ENCODE measurements at places on chromosomes 2 and 18. TPM values are rescaled to one million over a fixed set of nuclear protein-coding genes. Genes with fewer than 3 reads are reported as not detected.

DNA sequence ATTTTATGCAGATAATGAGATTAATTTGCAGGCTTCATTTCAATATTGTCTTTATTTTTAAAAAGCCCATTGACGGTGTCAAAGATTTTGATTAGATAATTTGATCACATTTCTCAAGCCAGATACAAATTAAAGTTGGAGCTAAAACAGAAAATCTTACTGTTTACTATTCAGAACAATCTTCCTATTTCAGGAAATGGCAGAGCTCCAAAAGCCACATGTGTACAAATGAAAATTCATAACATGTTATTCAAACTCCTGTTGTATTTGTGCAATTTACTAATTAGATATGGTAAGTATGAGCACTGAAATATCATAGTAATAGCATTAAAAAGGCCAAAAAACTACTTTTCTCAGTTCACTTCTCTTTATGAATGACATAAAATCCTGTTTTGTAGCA lies 682.9 kb downstream of the KCNJ3 start:
- DNase-seq: no peak
- no peaks in the 10 kb centered on the region for H3K27me3 ChIP-seq
- H3K4me3 ChIP-seq: no peak overlapping the region
- no peaks in the 10 kb centered on the region for H3K36me3 ChIP-seq
- no peaks in the 10 kb centered on the region for H3K4me1 ChIP-seq

- H3K4me1 ChIP-seq: no peaks in the 10 kb centered on the region
- no peak overlapping the region for H3K27ac ChIP-seq
- no peaks in the 10 kb centered on the region for H3K27me3 ChIP-seq
- no peaks in the 10 kb centered on the region for H3K36me3 ChIP-seq
- H3K4me3 ChIP-seq: no peak overlapping the region
Measured at GRCh38 chr2:99554871-99555270, 65.1 kb upstream of the REV1 start.

Gene KIF5C
- 6.2 TPM for total RNA-seq

- no peaks in the 10 kb centered on the region for H3K4me1 ChIP-seq
- no peak overlapping the region for H3K4me3 ChIP-seq
- no peaks in the 10 kb centered on the region for H3K27me3 ChIP-seq
- DNase-seq: no peak
- no peaks in the 10 kb centered on the region for H3K36me3 ChIP-seq
Measured at GRCh38 chr18:65567372-65567771, 183.4 kb upstream of the CDH7 start.

DNA sequence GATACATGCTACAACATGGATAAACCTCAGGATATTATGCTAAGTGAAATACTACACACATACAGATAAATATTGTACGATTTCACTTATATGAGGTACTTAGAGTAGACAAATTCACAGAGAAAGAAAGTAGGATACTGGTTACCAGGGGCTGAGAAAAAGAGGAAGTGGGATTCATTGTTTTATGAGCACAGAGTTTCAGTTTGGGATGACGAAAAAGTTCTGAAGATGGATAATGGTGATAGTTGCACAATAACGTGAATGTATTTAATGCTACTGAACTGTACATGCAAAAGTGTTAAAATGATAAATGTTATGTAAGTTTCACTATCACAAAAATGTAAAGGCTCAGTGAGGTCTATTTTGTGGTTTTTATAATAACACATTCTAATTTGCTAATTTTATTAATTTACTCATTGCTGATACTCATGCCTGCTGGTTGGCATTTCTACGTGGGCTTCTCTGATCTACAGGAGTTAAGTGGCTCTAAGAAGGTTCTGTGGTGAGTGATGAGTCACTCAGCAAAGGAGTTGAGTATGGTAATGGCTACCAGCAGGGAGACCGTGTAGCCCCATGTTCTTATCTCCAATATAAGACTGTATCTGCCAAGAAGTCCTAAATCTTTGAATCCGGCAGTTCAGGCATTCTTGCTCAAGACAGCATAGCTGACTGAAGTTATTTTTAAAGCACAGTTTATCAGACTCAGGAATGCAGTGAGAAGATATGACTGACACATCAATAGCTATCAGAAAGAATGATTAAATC lies 41.1 kb downstream of the UPP2 start:
- H3K4me1 ChIP-seq: no peaks in the 10 kb centered on the region
- H3K27ac ChIP-seq: no peak overlapping the region
- H3K36me3 ChIP-seq: no peaks in the 10 kb centered on the region
- no peaks in the 10 kb centered on the region for H3K27me3 ChIP-seq
- no peak overlapping the region for H3K4me3 ChIP-seq

Gene DES
- 182 TPM for total RNA-seq

GRCh38 chr2:186757009-186757408 lies 63.1 kb downstream of the FAM171B start:
- H3K4me1 ChIP-seq: no peaks in the 10 kb centered on the region
- no peak for DNase-seq
- H3K27me3 ChIP-seq: no peaks in the 10 kb centered on the region
- no peaks in the 10 kb centered on the region for H3K36me3 ChIP-seq

GRCh38 chr2:42906557-42907411 lies 114.4 kb upstream of the HAAO start:
- H3K36me3 ChIP-seq: no peaks in the 10 kb centered on the region
- H3K4me3 ChIP-seq: no peak overlapping the region
- no peak for DNase-seq
- peaks cover 37% of the 10 kb centered on the region for H3K4me1 ChIP-seq

DNA sequence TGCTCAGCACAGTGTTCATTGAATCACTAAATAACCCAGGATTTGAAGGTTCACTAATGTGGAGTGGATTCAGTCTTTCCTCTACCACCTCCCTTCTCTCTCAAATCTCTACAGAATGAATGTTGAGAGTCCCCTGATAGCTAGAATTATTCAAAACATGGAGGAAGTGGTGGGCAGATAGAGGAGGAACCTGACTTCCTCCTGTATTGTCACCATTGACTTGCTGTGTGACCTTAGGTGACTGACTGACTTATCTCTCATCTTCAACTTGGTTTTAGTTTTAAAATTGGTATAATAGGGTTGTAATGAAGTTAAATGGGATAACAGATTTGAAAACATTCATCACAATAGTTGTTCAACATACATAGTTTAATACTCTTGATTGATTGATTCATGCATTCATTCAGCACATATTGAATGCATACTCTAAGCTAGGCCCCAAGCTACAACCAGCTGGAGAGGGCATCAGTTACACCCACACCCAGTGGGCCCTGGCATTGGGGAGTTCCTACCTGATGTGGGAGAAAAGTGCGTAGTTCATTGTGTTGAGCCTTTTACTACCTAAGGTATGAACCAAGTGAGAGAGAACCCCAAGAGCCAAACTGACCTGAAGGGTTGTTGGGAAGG lies 96.0 kb downstream of the WDR7 start:
- peaks cover 6% of the 10 kb centered on the region for H3K36me3 ChIP-seq
- no peak for DNase-seq
- H3K27me3 ChIP-seq: no peaks in the 10 kb centered on the region
- H3K4me1 ChIP-seq: no peaks in the 10 kb centered on the region
- no peak overlapping the region for H3K27ac ChIP-seq

GRCh38 chr2:53460347-53460746 lies 307.3 kb upstream of the CHAC2 start:
- DNase-seq: no peak
- no peak overlapping the region for H3K27ac ChIP-seq
- H3K36me3 ChIP-seq: no peaks in the 10 kb centered on the region
- H3K27me3 ChIP-seq: no peaks in the 10 kb centered on the region
- H3K4me1 ChIP-seq: no peaks in the 10 kb centered on the region

Gene NTSR2
- not detected for total RNA-seq

- H3K27ac ChIP-seq: no peak overlapping the region
- H3K4me3 ChIP-seq: no peak overlapping the region
- no peaks in the 10 kb centered on the region for H3K27me3 ChIP-seq
Measured at GRCh38 chr2:119475857-119476244, 44.2 kb downstream of the TMEM37 start.

Gene SERPINB12
- 0.32 TPM for total RNA-seq

GRCh38 chr2:101518578-101519492 lies 43.9 kb upstream of the RFX8 start:
- H3K36me3 ChIP-seq: no peaks in the 10 kb centered on the region
- no peak for DNase-seq
- H3K27me3 ChIP-seq: no peaks in the 10 kb centered on the region
- H3K4me3 ChIP-seq: no peak overlapping the region
- no peak overlapping the region for H3K27ac ChIP-seq
- H3K4me1 ChIP-seq: no peaks in the 10 kb centered on the region

- H3K4me1 ChIP-seq: no peaks in the 10 kb centered on the region
- peak overlapping the region; percentile 85 for H3K27ac ChIP-seq
- no peaks in the 10 kb centered on the region for H3K36me3 ChIP-seq
- DNase-seq: no peak
Measured at GRCh38 chr2:10078704-10079265, 1.4 kb downstream of the CYS1 start.

DNA sequence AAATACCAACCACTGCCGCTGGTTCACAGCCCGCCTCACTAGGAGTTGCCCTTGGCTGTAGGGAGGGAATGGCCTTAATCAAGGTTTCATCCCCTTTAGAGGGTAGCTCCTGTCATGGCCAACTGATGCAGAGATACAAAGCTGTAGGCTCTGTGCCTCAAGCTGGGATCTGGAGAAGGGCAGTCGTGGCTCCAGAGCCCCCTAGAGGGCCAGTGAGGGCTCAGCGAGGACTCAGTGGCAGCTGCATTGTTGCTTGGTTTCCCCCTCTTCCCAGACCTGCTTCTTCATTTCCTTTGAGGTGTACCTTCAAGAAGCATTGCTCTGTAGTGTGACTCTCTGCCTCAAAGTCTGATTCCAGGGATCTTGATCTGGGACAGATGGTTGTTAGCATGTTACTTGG lies 302.1 kb downstream of the LPIN1 start:
- DNase-seq: no peak
- no peak overlapping the region for H3K27ac ChIP-seq
- no peaks in the 10 kb centered on the region for H3K4me1 ChIP-seq
- no peaks in the 10 kb centered on the region for H3K27me3 ChIP-seq
- no peak overlapping the region for H3K4me3 ChIP-seq

Gene CHRNG
- total RNA-seq: not detected

GRCh38 chr18:74803117-74803516 lies 205.4 kb downstream of the ZNF407 start:
- H3K4me1 ChIP-seq: no peaks in the 10 kb centered on the region
- no peaks in the 10 kb centered on the region for H3K27me3 ChIP-seq
- no peak for DNase-seq
- no peak overlapping the region for H3K4me3 ChIP-seq
- no peak overlapping the region for H3K27ac ChIP-seq
- no peaks in the 10 kb centered on the region for H3K36me3 ChIP-seq

GRCh38 chr2:147149575-147150240 lies 695.1 kb upstream of the ACVR2A start:
- no peaks in the 10 kb centered on the region for H3K4me1 ChIP-seq
- H3K4me3 ChIP-seq: no peak overlapping the region
- DNase-seq: no peak
- no peaks in the 10 kb centered on the region for H3K36me3 ChIP-seq

DNA sequence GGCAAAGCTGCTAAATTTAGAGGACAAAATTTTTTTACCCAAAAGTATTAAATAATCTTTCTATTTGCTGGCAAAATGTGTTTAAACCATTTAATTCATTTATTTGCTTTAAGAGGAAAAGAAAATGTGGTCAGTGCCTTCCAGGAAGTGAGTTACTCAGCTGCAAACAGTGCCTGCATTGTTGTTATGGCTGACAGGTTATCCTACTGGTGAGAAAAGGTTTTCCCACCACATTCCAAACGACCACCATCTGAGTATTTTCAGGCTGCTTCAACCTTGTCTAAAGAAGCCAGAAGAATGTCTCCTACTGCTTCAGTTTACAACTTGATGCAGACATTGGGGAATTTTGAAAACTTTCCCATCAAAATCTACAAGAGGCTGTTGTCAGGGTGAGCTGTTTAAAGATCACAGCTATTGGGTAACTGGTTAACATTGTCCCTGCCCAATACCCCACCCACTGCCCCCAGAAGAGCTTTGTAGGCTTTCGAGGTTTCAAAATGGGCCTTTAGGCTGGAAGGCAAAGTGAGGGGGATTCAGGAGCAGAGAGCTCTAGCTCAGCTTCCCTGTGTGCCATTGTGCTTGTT lies 461.3 kb upstream of the FANCL start:
- H3K27ac ChIP-seq: no peak overlapping the region
- no peaks in the 10 kb centered on the region for H3K27me3 ChIP-seq
- no peaks in the 10 kb centered on the region for H3K36me3 ChIP-seq
- no peaks in the 10 kb centered on the region for H3K4me1 ChIP-seq

- no peak for DNase-seq
- H3K36me3 ChIP-seq: no peaks in the 10 kb centered on the region
- no peaks in the 10 kb centered on the region for H3K4me1 ChIP-seq
- no peaks in the 10 kb centered on the region for H3K27me3 ChIP-seq
- H3K27ac ChIP-seq: no peak overlapping the region
Measured at GRCh38 chr2:62972601-62973000, 78.0 kb upstream of the OTX1 start.

DNA sequence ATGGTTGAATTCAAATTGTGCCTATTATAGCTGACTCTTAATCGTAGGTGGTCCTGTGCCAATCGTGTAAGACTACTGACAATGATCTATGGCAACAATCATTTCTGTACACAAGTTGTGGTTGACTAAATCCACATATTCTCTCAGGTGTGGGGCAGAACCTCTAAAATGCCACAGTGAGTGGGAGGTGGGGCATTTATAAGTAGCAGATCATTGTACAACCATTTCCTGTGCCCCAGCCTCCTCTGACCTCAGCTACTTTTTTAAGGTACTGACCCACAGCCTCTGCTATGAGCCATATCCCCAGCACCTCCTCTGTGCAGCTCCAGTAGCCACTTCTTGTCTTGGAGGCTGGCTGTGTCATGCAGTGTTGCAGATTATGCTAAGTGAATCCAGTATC lies 48.6 kb upstream of the RAPH1 start:
- DNase-seq: peak; percentile 58
- H3K27me3 ChIP-seq: no peaks in the 10 kb centered on the region
- H3K36me3 ChIP-seq: no peaks in the 10 kb centered on the region
- no peak overlapping the region for H3K4me3 ChIP-seq

GRCh38 chr2:195468771-195469170 lies 188.3 kb upstream of the SLC39A10 start:
- DNase-seq: no peak
- no peaks in the 10 kb centered on the region for H3K27me3 ChIP-seq
- no peaks in the 10 kb centered on the region for H3K4me1 ChIP-seq
- no peak overlapping the region for H3K4me3 ChIP-seq
- H3K36me3 ChIP-seq: no peaks in the 10 kb centered on the region

Gene SPP2
- not detected for total RNA-seq

- no peaks in the 10 kb centered on the region for H3K36me3 ChIP-seq
- no peaks in the 10 kb centered on the region for H3K4me1 ChIP-seq
- no peak for DNase-seq
- no peaks in the 10 kb centered on the region for H3K27me3 ChIP-seq
- no peak overlapping the region for H3K27ac ChIP-seq
Measured at GRCh38 chr2:86577817-86578456, 14.7 kb upstream of the CHMP3 start.

- peak; percentile 39 for DNase-seq
- no peaks in the 10 kb centered on the region for H3K27me3 ChIP-seq
- no peak overlapping the region for H3K27ac ChIP-seq
- H3K4me1 ChIP-seq: no peaks in the 10 kb centered on the region
Measured at GRCh38 chr18:76688724-76689472, 133.5 kb upstream of the ZNF236 start.

Gene CYRIA
- 7.1 TPM for total RNA-seq

Gene SCN2A
- 0.53 TPM for total RNA-seq

Data from ascending aorta (tissue), 2 donors.